ENCODE measurements at places on chromosomes 4 and X. TPM values are rescaled to one million over a fixed set of nuclear protein-coding genes. Genes with fewer than 3 reads are reported as not detected.

The SPACA5 gene
- not detected for total RNA-seq

The GAGE12G gene
- not detected for total RNA-seq

The CFP gene
- total RNA-seq, result 1.7 TPM

The STEEP1 gene
- 14.0 TPM for total RNA-seq

The MAGEA10 gene
- not detected for total RNA-seq

The OSTC gene
- 23.6 TPM for total RNA-seq

The HGFAC gene
- total RNA-seq, result 0.32 TPM

The VSIG4 gene
- total RNA-seq, result 16.4 TPM

The OTUD6A gene
- not detected for total RNA-seq

The MAGEA12 gene
- total RNA-seq, result not detected

The FHDC1 gene
- 0.27 TPM for total RNA-seq

The COL4A5 gene
- total RNA-seq, result 8.3 TPM

The DMP1 gene
- not detected for total RNA-seq

The SSX2B gene
- not detected for total RNA-seq

The TLR2 gene
- total RNA-seq, result 2.2 TPM

The IL13RA2 gene
- total RNA-seq, result not detected

The FGF2 gene
- 2.0 TPM for total RNA-seq

The CSAG3 gene
- total RNA-seq, result not detected

The MGST2 gene
- total RNA-seq, result 18.2 TPM

The KLB gene
- not detected for total RNA-seq

The GPR173 gene
- 0.19 TPM for total RNA-seq

The SMAD1 gene
- 30.6 TPM for total RNA-seq

The SMIM9 gene
- not detected for total RNA-seq

The PABPC5 gene
- total RNA-seq, result 1.5 TPM

The N4BP2 gene
- total RNA-seq, result 3.5 TPM

The VCX3A gene
- not detected for total RNA-seq

The NAP1L2 gene
- 0.54 TPM for total RNA-seq

The LRP2BP gene
- 0.93 TPM for total RNA-seq

The RHOXF1 gene
- not detected for total RNA-seq

The CCDC120 gene
- 1.2 TPM for total RNA-seq

The GBA3 gene
- total RNA-seq, result not detected

The TLR10 gene
- 0.11 TPM for total RNA-seq

The PHOX2B gene
- not detected for total RNA-seq

The CCNA2 gene
- total RNA-seq, result 0.46 TPM

The PTPN13 gene
- 0.89 TPM for total RNA-seq

The SPCS3 gene
- 32.8 TPM for total RNA-seq

The PDGFRA gene
- total RNA-seq, result 12.9 TPM

The ITGB1BP2 gene
- 17.7 TPM for total RNA-seq

The SLC25A43 gene
- 2.9 TPM for total RNA-seq

The NSD2 gene
- total RNA-seq, result 23.5 TPM

The SPANXA2 gene
- total RNA-seq, result not detected

The CTAG1A gene
- total RNA-seq, result not detected

The SPANXD gene
- total RNA-seq, result not detected

The ZMAT1 gene
- 2.3 TPM for total RNA-seq

The COX7B gene
- total RNA-seq, result 566 TPM
